ENCODE measurements at places on chromosomes 7 and 10.

GRCh38 chr7:41098846-41099245 is 604.0 kb downstream of the INHBA start:
- DNase-seq, result no peak

- no peak for DNase-seq
These were observed 126.3 kb downstream of the TAX1BP1 start for GRCh38 chr7:27866256-27866655.

DNA sequence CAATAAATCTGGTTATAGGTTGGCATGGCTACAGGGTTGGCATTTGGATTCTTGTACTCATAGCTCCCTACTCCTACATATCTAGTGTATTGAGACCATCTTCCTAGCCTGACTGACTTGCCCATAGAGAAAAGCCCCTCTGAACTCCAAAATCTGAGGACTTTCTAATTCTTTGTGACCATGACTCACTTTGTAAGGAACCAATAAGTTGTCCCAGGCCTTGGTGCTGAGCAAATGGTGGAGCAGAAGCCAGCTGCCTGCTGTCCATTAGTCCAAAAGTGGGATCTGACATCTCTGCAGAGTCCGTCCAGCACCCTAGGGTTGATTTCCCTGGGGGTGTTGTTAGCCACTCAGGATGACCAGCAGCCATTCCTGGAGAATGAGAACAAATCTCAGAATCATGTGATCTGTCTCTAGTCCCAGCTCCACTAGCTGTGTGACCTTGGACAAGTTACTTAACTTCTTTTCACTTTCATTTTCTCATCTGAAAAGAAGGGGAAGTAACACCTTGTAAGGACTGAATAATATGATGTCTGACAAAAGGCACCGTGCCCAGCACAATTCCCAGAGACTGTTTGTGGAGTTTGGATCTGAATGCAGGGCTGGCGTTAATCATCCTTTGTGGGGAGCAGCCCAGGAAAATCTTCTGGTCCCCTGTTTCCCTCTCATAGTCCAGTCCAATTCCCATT is 44.1 kb downstream of the MTURN start:
- DNase-seq, result no peak

- no peak for DNase-seq
These were observed 20.9 kb upstream of the ANAPC16 start for GRCh38 chr10:72194949-72195348.

All from HT-29 (cell line).